ENCODE measurements at places on chromosomes 6 and 20.

- DNase-seq: no peak
Observed at GRCh38 chr6:129785047-129785755, 75.2 kb upstream of the ARHGAP18 start.

- no peak for DNase-seq
Observed at GRCh38 chr20:62309947-62310756, 7.4 kb downstream of the ADRM1 start.

DNA sequence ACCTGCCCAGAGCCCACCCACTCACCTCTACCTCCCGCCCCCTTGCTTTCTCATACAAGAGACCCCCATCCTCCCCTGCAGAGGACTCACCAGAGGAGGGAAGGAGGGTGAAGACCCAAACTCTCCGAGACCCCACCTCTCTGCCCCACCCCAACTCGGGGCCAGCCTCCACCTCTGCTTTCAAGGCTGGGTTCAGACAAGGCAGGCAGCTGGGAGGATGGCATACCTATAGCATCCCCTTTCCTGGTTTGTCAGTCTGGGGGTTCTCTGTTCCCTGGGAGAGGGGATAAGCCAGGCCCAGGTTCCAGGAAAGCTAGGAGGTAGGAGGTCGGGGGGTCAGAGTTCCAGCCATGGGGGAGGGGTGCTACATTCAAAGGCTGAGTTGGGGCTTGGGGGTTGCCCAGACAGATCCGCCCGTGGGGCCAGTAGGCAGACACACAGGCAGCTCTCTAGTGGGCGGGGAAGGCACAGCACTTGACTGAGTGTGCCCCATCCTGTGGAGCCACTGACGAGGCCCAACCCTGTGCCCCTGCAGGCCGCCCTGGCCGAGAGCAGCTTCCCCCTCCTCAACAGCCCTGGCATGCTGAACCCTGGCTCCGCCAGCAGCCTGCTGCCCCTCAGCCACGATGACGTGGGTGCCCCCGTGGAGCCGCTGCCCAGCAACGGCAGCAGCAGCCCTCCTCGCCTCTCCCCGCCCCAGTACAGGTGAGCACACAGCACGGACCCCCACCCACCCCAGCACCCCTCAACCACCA, 40.8 kb upstream of the MDFI start:
- no peak for DNase-seq

GRCh38 chr6:31689249-31690110, 8.6 kb upstream of the LY6G5C start:
- DNase-seq: no peak

- DNase-seq: no peak
Observed at GRCh38 chr6:12150812-12151432, 138.8 kb downstream of the HIVEP1 start.

DNA sequence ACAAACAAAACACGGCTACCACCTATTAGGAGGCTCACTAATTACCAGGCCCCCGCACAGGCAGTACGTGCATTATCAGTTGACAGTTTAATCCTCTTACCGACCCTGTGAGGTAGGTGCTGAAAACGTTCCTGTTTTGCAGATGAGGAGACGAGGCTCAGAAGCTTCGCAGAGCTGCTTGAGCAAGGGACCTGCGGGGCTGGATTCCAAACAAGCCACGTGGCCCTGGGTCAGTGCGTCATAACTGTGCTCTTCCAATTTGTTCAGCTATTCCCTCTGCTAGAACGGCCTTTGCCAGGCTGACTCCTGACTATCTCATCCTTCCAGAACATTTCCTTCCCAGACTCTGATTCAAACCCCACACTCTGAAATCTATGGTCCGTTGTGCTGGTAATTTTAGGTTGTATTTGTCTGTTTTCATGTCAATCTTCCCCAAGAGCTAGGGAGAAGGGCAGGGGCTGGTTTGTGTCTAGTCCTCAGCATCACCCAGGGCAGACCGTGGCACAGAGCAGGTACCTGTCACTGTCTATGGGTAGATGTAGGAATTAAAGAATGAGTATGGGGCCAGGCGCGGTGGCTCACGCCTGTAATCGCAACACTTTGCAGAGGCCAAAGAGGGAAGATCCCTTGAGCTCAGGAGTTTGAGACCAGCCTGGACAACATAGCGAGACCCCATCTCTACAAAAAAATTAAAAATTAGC, 28.8 kb upstream of the TLDC2 start:
- no peak for DNase-seq

GRCh38 chr6:161443848-161444247, 170.0 kb upstream of the AGPAT4 start:
- no peak for DNase-seq

GRCh38 chr6:136501514-136501913, 48.7 kb downstream of the MAP7 start:
- DNase-seq: no peak

DNA sequence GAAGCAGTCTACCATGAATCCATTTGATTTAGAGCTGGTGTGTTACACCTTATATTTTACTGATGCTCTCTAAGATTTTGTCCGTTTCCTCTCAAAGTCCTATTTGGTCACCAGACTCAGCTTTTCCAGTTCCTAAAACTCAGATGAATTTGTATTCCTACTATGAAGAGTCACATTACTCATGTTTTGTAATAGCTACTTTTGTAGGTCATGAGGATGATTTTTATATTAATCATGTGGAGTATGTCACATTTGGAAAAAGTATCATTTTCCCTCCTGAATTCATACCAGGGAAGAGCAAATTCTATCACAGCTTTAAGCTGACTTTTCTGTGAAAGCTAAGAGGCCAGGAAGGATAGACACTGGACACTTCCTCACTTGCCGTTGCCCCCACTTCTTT, 140.6 kb upstream of the SCGN start:
- DNase-seq: no peak

- no peak for DNase-seq
Observed at GRCh38 chr20:2108987-2109386, 7.4 kb downstream of the STK35 start.

GRCh38 chr20:48378976-48379675, 448.7 kb downstream of the PREX1 start:
- DNase-seq: no peak

GRCh38 chr20:564192-564591, 20.6 kb upstream of the CSNK2A1 start:
- no peak for DNase-seq

- DNase-seq: no peak
Observed at GRCh38 chr20:18973529-18974173, 160.1 kb downstream of the SCP2D1 start.

GRCh38 chr6:45757443-45758130, 258.1 kb downstream of the CLIC5 start:
- DNase-seq: no peak

GRCh38 chr20:21577551-21577950, 63.7 kb upstream of the NKX2-2 start:
- no peak for DNase-seq

- DNase-seq: no peak
Observed at GRCh38 chr6:23055523-23055922, 486.2 kb downstream of the HDGFL1 start.

DNA sequence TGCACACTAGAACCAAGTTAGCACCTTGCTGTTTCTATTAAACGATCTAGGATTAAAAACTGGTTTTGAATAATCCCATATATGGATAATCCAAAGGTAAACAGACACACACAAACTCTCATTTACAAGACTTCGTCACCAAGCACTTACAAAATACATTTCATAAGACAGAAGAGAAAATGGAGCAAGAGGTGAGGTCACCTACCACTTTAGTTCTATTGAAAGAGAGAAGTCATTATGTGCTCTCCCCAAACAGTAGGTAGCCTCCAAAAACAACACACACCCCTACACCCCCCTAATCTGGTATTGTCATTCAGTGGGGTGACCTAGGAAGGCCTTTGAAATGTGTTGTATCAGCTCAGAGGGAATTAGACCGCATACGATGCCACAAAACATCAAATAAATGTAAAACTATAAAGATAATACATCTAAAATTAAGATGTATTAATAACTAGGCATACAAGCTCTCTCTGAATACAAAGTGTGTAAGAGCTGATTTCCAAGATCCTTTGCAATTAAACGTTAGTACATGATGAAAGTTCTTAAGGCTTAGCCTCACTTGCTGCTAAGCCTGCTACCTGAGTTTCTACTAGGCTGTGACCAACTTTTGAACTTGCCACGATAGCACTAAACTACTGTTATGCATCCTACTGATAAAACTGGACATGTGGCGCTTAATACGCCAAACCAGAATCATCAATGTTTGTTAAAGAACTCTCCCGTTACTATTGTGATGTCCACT, 1.6 kb downstream of the SRPK1 start:
- no peak for DNase-seq

- no peak for DNase-seq
Observed at GRCh38 chr6:9957215-9957759, 457.6 kb downstream of the TFAP2A start.

- DNase-seq: no peak
Observed at GRCh38 chr20:23241416-23241815, 109.2 kb upstream of the NXT1 start.

- no peak for DNase-seq
Observed at GRCh38 chr6:92479831-92480230, 939.5 kb downstream of the EPHA7 start.

GRCh38 chr20:4089756-4090487, 74.6 kb upstream of the RNF24 start:
- no peak for DNase-seq
